CD8-positive, alpha-beta memory T cell (primary cell): ENCODE measurements at places on chromosomes 1 and 21. TPM values are rescaled to one million over a fixed set of nuclear protein-coding genes. Genes with fewer than 3 reads are reported as not detected.

DNA sequence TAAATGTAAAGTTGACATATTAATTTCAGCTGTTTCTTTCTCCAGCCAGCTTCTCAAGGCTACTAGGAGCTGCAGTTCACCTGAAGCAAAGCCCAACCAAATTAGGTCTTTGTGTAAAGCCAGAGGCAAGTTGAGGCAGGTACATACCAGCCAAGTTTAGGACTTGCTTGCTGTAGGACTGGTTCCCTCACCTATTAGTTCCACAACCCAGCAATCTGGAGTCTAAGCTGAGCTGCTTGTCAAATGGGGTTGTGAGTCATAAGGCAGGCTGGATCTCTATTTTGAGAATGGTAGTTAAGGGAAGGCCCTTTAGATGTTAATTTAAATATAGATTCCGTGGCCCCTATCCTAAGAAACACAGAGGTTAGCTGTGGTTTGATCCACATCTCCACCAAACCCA lies 7.6 kb upstream of the FLG2 start:
- H3K4me1 ChIP-seq = no peaks in the 10 kb centered on the region
- no peaks in the 10 kb centered on the region for H3K36me3 ChIP-seq
- H3K27ac ChIP-seq = no peak overlapping the region
- H3K4me3 ChIP-seq = no peak overlapping the region
- peaks cover 4% of the 10 kb centered on the region for H3K27me3 ChIP-seq

GRCh38 chr1:163213626-163214025 lies 10.9 kb upstream of the RGS5 start:
- no peak overlapping the region for H3K27ac ChIP-seq
- H3K4me1 ChIP-seq = no peaks in the 10 kb centered on the region
- no peaks in the 10 kb centered on the region for H3K27me3 ChIP-seq
- no peak for DNase-seq

- DNase-seq = no peak
- no peaks in the 10 kb centered on the region for H3K36me3 ChIP-seq
- H3K4me1 ChIP-seq = no peaks in the 10 kb centered on the region
Observed at GRCh38 chr1:108725906-108726305, 13.2 kb downstream of the FNDC7 start.

DNA sequence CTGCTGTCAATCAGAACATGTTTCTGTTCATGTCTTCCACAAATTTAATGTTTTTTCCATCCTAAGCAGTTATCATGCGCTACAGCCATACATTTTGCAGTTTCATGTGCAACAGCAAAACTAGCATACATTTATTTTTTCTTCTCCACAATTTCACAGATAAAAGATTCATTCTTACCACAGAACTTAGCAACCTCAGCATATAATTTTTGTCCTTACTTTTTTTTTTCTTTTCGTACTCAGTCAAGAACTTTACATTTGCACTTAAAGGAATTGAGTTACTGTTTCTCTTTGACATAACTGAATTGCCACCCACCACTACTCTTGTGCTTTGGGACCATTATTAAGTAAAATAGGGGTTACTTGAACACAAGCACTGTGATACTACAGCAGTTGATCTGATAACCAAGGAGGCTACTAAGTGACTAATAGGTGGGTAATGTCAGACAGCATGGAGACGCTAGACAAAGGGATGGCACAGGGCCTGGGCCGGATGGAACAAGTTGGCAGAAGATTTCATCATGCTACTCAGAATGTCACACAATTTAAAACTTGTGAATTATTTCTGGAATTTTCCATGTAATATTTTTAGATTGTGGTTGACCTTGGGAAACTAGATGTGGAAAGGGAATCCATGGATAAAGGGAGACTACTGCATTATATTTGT lies 50.2 kb upstream of the LHX8 start:
- no peaks in the 10 kb centered on the region for H3K27me3 ChIP-seq
- DNase-seq = no peak
- no peak overlapping the region for H3K4me3 ChIP-seq
- H3K4me1 ChIP-seq = no peaks in the 10 kb centered on the region

GRCh38 chr1:97365026-97365425 lies 555.8 kb downstream of the DPYD start:
- DNase-seq = no peak
- H3K4me3 ChIP-seq = no peak overlapping the region
- H3K4me1 ChIP-seq = no peaks in the 10 kb centered on the region
- H3K27ac ChIP-seq = no peak overlapping the region
- H3K36me3 ChIP-seq = no peaks in the 10 kb centered on the region

- H3K4me1 ChIP-seq = peaks cover 4% of the 10 kb centered on the region
- no peaks in the 10 kb centered on the region for H3K36me3 ChIP-seq
- H3K4me3 ChIP-seq = no peak overlapping the region
- H3K27ac ChIP-seq = no peak overlapping the region
- H3K27me3 ChIP-seq = peaks cover 24% of the 10 kb centered on the region
Observed at GRCh38 chr1:157047062-157047410, 1.5 kb upstream of the ARHGEF11 start.

- H3K4me3 ChIP-seq = peak overlapping the region; percentile 71
- no peaks in the 10 kb centered on the region for H3K27me3 ChIP-seq
- H3K27ac ChIP-seq = no peak overlapping the region
- no peak for DNase-seq
- peaks cover 62% of the 10 kb centered on the region for H3K4me1 ChIP-seq
Observed at GRCh38 chr1:147541672-147542568, 619 bp downstream of the BCL9 start.

GRCh38 chr21:25513810-25514209 lies 93.5 kb downstream of the MRPL39 start:
- no peaks in the 10 kb centered on the region for H3K27me3 ChIP-seq
- no peak overlapping the region for H3K4me3 ChIP-seq
- H3K27ac ChIP-seq = no peak overlapping the region
- no peak for DNase-seq

DNA sequence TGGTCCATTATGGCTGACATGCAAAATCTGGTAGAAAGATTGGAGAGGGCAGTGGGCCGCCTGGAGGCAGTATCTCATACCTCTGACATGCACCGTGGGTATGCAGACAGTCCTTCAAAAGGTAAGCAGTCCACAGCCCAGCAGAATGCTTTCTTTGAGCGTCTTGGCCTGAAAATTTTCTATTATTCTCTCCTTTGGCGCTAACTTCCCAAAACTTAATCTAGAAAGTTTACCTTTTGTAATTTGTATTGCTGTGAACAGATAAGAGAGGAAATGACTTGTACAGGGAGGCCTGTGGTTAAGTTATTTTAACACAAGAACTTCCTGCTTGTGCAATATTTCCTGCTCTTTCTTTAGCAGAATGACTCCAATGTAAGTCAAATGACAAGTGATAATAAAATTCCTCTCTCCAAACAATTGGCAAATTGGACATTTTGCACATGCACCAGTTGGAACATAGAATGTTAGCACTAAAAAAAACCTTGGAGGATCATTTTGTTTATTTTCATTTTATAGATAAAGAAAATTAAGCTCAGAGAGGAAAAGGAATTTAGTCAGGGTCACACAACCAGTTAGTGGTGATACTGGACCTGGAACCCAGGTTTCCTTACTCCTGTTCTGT lies 18.9 kb downstream of the CAP1 start:
- H3K4me1 ChIP-seq = peaks cover 91% of the 10 kb centered on the region
- peaks cover 19% of the 10 kb centered on the region for H3K36me3 ChIP-seq
- DNase-seq = peak; percentile 48
- H3K27me3 ChIP-seq = no peaks in the 10 kb centered on the region
- H3K4me3 ChIP-seq = peak overlapping the region; percentile 16

- H3K4me1 ChIP-seq = no peaks in the 10 kb centered on the region
- H3K27ac ChIP-seq = no peak overlapping the region
- no peaks in the 10 kb centered on the region for H3K36me3 ChIP-seq
- H3K27me3 ChIP-seq = no peaks in the 10 kb centered on the region
- no peak overlapping the region for H3K4me3 ChIP-seq
- no peak for DNase-seq
Observed at GRCh38 chr1:29649189-29650040, 413.1 kb downstream of the PTPRU start.

DNA sequence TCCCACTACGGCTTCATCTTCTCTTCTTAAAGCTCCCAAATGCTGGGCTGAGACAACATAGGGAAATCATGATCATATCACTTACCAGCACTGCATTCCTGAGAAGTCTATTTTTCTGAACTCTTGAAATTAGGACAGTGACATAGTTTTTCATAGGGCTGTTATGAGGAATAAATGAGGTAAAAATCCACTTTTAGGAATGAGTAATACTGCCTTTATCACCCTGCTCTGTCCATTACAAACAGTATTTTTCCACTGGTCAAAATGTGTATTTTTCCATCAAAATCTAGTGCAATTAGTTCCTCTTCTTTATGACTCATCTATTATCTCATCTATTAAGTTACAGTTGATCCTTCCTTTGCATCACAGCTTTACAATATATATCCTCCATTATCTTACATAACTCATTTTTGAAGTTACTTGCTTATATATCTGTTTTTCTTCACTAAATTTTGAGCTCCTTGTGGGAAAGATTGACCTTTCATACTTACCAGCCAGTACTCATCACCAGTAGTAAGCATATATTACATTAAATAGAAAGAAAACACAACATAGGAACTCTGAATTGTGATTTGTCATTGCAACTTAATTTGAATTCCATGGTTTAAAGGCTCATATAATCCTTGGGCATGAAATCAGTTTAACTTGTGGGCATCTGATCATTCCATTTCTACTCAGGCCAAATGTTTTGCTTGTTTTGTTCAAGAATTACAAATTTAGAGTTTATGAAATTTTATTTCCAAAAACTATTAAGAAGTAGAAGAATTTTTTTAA lies 37.1 kb downstream of the PRRX1 start:
- H3K4me3 ChIP-seq = no peak overlapping the region
- H3K27ac ChIP-seq = no peak overlapping the region
- no peaks in the 10 kb centered on the region for H3K27me3 ChIP-seq

DNA sequence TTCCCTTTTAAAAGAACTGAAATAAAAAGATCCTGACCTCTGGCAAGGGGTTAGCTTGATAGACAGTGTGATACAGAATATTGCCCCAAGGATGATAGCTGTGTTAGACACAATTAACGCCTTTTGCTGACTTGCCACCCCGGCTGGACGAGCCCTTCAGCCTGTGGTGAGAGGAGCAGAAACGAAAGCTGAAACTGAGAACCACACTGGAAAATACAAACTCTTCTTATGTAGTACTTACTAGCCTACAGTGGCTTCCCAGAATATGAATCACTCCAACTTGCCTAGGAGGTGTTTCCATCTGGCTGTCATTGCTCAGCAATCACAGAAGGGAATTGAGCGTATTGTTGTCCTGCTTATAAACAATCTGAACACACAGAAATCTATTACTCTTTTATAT lies 22.9 kb downstream of the SAMSN1 start:
- H3K4me3 ChIP-seq = peak overlapping the region; percentile 13
- H3K36me3 ChIP-seq = no peaks in the 10 kb centered on the region

- H3K36me3 ChIP-seq = no peaks in the 10 kb centered on the region
- H3K4me1 ChIP-seq = no peaks in the 10 kb centered on the region
- H3K4me3 ChIP-seq = no peak overlapping the region
- H3K27ac ChIP-seq = no peak overlapping the region
- H3K27me3 ChIP-seq = no peaks in the 10 kb centered on the region
Observed at GRCh38 chr1:243667591-243667990, 182.5 kb downstream of the AKT3 start.

DNA sequence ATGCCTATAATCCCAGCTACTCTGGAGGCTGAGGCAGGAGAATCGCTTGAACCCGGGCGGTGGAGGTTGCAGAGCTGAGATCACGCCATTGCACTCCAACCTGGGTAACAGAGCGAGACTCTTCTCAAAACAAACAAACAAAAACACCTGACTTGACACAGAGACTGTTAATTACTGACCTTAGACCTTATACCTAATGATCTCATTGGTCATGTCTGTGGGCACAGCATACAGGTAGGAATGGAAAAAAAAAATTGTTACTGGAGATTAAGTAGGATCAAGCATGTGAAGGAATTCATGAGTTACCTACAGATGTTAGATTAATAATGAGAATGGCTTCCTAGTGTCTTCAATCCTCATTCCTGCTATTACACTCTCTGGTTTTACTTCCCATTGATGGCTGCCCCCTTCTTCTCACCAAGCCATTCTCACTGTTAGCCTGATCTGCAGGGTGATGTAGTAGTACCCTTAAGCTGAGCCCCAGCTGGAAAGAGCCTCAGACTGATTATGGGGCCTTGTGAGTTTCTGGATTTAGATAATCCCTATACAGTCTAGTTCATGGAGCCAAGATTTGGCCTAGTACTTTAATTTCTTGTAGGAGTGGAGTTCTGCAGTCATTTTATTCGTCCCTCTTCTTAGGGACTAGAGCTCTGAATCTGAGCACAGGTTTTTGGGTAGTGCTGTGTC lies 8.8 kb downstream of the TBCE start:
- H3K36me3 ChIP-seq = no peaks in the 10 kb centered on the region
- no peak overlapping the region for H3K27ac ChIP-seq
- no peaks in the 10 kb centered on the region for H3K4me1 ChIP-seq
- no peak for DNase-seq
- no peaks in the 10 kb centered on the region for H3K27me3 ChIP-seq
- H3K4me3 ChIP-seq = no peak overlapping the region

DNA sequence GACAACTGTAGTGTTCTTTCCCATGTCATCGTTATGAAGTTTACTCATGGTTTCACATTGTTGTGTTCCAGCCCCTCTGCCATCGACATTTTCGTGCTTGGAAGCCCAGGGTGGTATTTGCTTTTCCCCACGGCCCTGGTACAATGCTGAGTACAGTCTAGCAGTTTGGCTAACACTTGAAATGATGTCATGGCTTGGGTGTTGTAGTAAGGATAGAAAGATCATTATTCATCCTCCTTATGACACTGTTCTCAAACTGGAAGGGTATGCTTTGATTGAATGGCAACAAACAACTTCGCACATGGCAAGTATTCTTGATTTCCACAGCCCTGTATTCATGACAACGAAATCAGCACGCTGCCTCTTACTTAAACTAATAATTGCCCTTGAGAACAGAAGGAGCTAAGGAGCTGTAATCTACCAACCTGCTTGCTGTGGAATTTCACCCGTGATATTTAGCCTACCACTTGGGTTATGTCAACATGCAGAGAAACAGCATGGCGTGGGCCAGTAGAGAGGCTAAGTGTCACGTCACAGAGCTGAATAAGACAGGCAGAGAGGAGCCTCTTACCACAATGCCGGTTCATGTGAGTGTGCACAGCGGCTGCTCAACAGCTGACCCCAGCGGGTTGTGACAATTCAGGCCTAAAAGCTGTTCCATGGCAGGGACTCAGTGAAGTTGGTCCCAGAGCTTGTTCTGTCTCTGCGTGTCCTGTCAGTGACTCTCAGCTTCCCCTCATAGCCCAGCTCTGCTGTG lies 73.9 kb downstream of the KCNJ6 start:
- H3K4me3 ChIP-seq = no peak overlapping the region
- H3K27me3 ChIP-seq = peaks cover under 1% of the 10 kb centered on the region
- H3K27ac ChIP-seq = no peak overlapping the region
- H3K36me3 ChIP-seq = no peaks in the 10 kb centered on the region
- DNase-seq = no peak

- no peak overlapping the region for H3K27ac ChIP-seq
- DNase-seq = no peak
- H3K27me3 ChIP-seq = no peaks in the 10 kb centered on the region
- no peaks in the 10 kb centered on the region for H3K36me3 ChIP-seq
Observed at GRCh38 chr21:43467785-43468184, 40.9 kb upstream of the SIK1 start.

GRCh38 chr1:27961646-27962221 lies 2.0 kb downstream of the XKR8 start:
- H3K27ac ChIP-seq = no peak overlapping the region
- DNase-seq = no peak
- no peaks in the 10 kb centered on the region for H3K27me3 ChIP-seq
- H3K4me3 ChIP-seq = no peak overlapping the region
- H3K36me3 ChIP-seq = peaks cover 5% of the 10 kb centered on the region

CD1E gene
- not detected for polyA plus RNA-seq

SEC16B gene
- not detected for polyA plus RNA-seq

UBL4B gene
- not detected for polyA plus RNA-seq

KRTAP12-2 gene
- polyA plus RNA-seq = not detected

BCL2L15 gene
- not detected for polyA plus RNA-seq

LRRC71 gene
- polyA plus RNA-seq = not detected

NBPF8 gene
- polyA plus RNA-seq = 2.0 TPM

RHCE gene
- polyA plus RNA-seq = 0.18 TPM

IGSF3 gene
- not detected for polyA plus RNA-seq

CTXND2 gene
- not detected for polyA plus RNA-seq

ADGRL2 gene
- not detected for polyA plus RNA-seq
